Calu3 (cell line): ENCODE measurements at places on chromosomes 7 and 10.

DNA sequence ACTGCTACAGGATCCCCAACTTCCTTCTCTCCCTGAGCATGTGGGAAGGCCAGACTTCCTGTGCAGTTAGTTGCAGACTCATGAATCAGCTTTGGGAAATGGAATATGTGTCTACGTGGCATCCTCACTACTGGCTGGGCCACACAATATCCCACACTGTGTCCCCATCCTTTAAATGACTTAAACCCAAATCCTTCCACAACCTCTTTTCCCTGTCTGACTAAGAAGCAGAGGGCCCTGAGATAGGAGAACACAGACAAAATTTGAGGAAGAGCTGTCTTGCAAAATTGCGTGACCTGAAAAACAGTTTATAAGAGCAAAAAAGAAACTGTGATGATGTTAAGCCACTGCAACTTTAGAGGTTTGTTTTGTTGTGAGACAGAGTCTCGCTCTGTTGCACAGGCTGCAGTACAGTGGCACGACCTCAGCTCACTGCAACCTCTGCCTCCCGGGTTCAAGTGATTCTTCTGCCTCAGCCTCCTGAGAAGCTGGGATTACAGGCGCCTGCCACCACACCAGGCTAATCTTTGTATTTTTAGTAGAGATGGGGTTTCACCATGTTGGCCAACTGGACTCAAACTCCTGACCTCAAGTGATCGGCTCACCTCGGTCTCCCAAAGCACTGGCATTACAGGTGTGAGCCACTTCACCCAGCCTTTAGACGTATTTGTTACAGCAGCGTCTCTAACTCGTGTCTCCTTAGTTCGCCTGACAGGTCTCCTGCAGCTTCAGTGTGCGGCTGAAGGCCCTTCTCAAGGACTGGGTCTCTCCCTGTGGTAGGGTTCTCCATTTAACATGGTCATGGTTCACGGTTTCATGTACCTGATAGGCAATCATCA is 46.9 kb upstream of the SFMBT2 start:
- DNase-seq: no peak

- DNase-seq: no peak
These were observed 61.3 kb upstream of the BICC1 start for GRCh38 chr10:58451193-58451889.

GRCh38 chr7:106034383-106034782 is 71.3 kb downstream of the CDHR3 start:
- DNase-seq: no peak

GRCh38 chr7:150801946-150802771 is 1.6 kb downstream of the TMEM176A start:
- DNase-seq: no peak

- DNase-seq: peak; percentile 84
These were observed 401.9 kb downstream of the TNS3 start for GRCh38 chr7:47179812-47180515.

DNA sequence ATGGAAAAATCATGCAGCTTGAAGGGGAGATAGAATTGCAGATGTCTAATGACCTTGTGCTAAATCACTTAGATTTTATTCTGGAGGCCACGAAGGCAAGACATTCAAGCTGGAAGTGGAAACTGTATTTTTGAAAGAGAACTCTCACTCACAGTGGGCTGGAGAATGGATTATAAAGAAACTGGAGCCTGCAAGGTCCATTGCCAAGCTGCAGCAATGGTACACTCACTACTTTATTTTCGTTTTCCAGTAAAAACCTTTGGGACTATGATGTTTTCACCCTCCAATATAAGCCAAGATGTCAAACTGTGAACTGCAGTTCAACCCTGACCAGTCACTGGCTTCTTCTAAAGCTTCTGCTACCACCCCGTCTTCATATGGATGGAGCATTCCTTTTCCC is 62.0 kb downstream of the SKIDA1 start:
- DNase-seq: no peak

- DNase-seq: no peak
These were observed 97.0 kb downstream of the NPSR1 start for GRCh38 chr7:34755008-34755407.

DNA sequence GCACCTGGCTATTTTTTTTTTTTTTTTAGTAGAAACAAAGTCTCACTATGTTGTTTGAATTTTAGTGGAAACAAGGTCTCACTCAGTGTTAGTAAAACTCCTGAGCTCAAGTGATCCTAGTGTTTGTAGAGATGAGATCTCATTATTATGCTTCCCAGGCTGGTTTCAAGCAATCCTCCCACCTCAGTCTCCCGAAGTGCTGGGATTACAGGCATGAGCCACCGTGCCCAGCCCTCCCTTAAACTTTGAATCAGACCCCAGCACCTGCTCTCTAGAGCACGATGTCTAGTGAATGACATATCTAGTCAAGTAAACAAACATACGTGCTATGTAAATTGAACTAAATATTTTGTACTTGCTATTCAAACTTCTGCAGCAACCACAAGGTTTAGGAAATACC is 105.6 kb upstream of the MYO3A start:
- DNase-seq: no peak

DNA sequence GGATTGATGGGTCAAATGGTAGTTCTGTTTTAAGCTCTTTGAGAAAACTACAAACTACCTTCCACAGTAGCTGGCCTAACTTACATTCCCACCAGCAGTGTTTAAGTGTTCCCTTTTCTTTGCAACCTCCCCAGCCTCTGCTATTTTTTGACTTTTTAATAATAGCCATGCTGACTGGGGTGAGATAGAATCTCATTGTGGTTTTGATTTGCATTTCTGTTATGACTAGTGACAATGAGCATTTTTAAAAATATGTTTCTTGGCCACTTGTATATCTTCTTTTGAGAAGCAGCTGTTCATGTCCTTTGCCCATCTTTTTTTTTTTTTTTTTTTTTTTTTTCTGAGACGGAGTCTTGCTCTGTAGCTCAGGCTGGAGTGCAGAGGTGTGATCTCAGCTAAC is 155.2 kb upstream of the BMPER start:
- DNase-seq: no peak

DNA sequence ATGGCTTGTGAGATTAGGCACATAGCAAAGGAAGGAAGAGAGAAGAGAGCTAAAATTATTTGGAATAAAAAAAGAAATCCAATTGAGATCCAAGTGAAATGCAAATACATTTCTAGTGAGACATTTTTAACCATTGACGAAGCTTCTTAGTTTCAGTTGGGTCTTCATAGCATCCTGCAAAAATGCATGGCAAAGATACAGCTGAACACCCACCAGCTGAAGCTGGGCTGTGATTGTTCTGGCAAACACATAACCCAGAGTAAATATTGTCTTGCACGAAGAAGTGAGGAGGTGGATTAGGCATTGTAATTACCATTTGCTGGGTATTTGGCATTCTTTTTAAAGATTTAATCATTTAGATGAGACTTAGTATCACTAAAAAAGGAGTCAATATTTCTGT is 409.4 kb downstream of the GRM8 start:
- DNase-seq: no peak

DNA sequence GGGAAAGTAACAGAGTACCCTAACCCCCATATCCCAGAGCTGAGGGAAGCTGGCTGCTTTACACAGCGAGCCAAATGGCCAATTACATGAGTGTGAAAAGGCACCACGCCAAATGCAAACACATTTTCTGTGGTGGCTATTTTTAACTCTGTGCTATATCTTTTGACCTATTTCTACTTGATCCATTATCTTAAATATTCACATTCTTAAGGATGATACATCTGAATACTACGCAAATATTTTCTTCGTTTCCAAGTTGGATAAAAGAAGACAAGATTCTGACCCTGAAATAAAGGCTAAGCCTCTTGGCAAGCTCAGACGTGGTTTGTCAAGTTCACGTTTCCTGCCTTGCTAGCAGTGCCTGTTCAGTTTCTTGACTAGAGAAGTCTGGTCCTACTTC is 146.7 kb upstream of the TMEM196 start:
- no peak for DNase-seq

GRCh38 chr10:91707236-91707635 is 74.4 kb upstream of the PPP1R3C start:
- DNase-seq: no peak

DNA sequence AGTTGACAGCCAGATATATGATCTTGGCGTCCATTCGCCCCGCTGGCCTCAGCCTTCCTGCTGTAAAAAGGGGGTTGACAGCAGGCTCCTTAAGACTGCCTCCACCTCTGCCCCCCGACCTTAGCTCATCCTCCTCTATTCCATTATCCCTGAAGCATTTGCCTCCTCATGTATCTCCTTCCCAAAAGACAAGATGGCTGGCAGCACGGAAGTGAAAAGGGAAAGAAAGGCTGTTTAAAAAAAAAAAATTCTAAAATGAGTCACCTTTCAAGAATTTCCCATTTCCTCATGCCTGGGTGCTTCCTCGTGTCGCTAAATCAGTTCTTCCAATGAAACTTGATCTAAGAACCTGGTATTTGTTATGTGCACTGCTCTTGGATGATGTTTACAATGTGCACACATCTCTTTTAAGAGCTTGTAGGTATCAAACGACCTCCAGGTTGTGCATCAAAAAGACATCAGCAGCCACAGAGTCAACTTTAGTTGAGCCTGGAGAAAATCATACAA is 1.7 kb downstream of the SCRN1 start:
- peak; percentile 58 for DNase-seq
